ENCODE measurements at places on chromosomes 11 and 22. TPM values are rescaled to one million over a fixed set of nuclear protein-coding genes. Genes with fewer than 3 reads are reported as not detected.

The LDLRAD3 gene
- 25.3 TPM for total RNA-seq

The FIBIN gene
- not detected for total RNA-seq

The GATD1 gene
- total RNA-seq, result 44.7 TPM

The ESAM gene
- total RNA-seq, result 14.9 TPM

The FOLH1 gene
- total RNA-seq, result not detected

The HRAS gene
- 150 TPM for total RNA-seq

The CARNS1 gene
- 0.14 TPM for total RNA-seq

The SGSM1 gene
- total RNA-seq, result 0.73 TPM

The CLDN5 gene
- total RNA-seq, result not detected

The ACR gene
- total RNA-seq, result 0.11 TPM

The CCDC83 gene
- total RNA-seq, result not detected

The JHY gene
- total RNA-seq, result 3.5 TPM

The CCDC87 gene
- total RNA-seq, result 0.21 TPM

The GLYAT gene
- total RNA-seq, result not detected

The RIBC2 gene
- total RNA-seq, result 1.8 TPM

The CREBZF gene
- total RNA-seq, result 28.0 TPM

The HSPB2 gene
- 0.29 TPM for total RNA-seq

The GTSE1 gene
- 30.0 TPM for total RNA-seq

The WBP2NL gene
- 0.30 TPM for total RNA-seq

The TMEM123 gene
- total RNA-seq, result 172 TPM

The C11orf52 gene
- total RNA-seq, result not detected

The TSPAN18 gene
- total RNA-seq, result 3.5 TPM

The MPST gene
- 70.5 TPM for total RNA-seq

The TRIM49 gene
- total RNA-seq, result not detected

The DCDC1 gene
- total RNA-seq, result 0.51 TPM

The AIFM3 gene
- total RNA-seq, result 1.5 TPM

The RAB38 gene
- 0.81 TPM for total RNA-seq

The OR51B4 gene
- total RNA-seq, result not detected

All from A549 treated with GW870086 at 1 μM for 4 hours (cell line).